Tracheal epithelial cell (primary cell): ENCODE measurements at places on chromosomes 6 and 20. TPM values are rescaled to one million over a fixed set of nuclear protein-coding genes. Genes with fewer than 3 reads are reported as not detected.

SAMD5 gene
- total RNA-seq = 0.48 and 2.1 TPM in 2 replicates

MPC1 gene
- 16.4 and 23.2 TPM in 2 replicates for total RNA-seq

MYH7B gene
- total RNA-seq = 0.72 TPM in 1 of 2 replicates, not detected in the other

GLP1R gene
- not detected in 2 replicates for total RNA-seq

SNAI1 gene
- total RNA-seq = not detected in 2 replicates

ALDH8A1 gene
- 0.21 and 0.24 TPM in 2 replicates for total RNA-seq

RPS6KA2 gene
- total RNA-seq = 23.9 and 26.2 TPM in 2 replicates

CRIP3 gene
- total RNA-seq = not detected in 2 replicates

PAX1 gene
- total RNA-seq = not detected in 2 replicates
